ENCODE measurements at places on chromosomes 13 and 19.

DNA sequence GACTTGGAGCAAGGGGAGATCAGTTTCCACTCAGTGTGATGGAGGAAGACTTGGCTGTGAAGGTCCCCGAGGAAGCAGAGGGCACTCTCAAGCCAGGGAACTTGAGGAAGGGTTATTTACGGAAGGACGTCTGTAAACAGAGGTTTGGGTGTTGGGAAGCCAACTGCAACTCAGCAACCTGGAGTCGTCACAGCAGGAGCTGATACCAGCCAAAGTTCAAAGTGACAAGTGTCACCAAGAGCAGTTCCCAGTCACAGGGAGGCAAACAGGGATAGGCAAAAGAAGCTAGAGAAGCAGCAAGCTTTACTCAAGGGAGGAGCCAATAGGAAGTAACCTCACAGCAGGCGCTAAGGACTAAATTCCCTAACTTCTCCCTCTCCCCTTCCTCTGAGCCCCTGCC, 205.5 kb downstream of the EFNB2 start:
- no peak for DNase-seq

DNA sequence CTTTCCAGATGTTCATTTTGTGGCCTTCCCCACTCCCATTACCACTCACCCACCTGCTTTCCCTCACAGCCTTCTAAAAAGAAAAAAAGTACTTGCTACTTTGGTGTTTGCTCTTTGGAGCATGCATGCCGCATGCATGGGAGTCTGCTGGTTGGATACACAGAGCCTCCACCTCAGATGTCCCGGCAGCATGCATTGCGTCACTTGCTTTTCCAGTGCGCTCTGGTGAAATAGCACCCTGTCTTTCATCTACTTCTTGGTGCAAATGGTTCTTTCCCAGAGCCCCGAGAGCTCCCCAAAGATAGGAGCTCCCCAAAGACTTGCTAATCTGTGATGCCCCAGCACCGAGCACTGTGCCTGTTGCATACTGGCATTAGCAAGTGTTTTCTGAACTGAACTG, 333.2 kb upstream of the ZNF507 start:
- DNase-seq: no peak

- no peak for DNase-seq
These were observed 77.4 kb downstream of the CYSLTR2 start for GRCh38 chr13:48731001-48731658.

GRCh38 chr19:44346556-44346955, 9.9 kb downstream of the ZNF112 start:
- no peak for DNase-seq

DNA sequence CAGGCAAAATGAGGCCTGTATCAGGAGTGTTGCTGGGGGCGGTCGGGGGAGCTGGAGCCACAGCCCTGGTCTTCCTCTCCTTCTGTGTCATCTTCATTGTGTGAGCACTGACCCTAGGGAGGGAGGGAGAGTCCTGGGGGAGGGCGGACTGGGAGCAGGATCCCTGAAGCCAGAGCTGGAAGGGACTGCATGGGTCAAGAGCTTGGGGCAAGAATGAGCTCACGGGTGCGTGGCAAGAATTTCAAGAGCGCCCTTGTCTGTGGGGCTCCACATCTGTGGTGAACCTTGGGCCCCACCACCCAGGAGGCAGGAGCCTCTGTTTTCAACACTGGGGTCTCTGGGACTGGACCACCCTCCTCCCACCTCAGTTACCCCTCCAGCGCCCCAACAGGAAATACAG, 4.7 kb downstream of the SIGLEC7 start:
- no peak for DNase-seq

DNA sequence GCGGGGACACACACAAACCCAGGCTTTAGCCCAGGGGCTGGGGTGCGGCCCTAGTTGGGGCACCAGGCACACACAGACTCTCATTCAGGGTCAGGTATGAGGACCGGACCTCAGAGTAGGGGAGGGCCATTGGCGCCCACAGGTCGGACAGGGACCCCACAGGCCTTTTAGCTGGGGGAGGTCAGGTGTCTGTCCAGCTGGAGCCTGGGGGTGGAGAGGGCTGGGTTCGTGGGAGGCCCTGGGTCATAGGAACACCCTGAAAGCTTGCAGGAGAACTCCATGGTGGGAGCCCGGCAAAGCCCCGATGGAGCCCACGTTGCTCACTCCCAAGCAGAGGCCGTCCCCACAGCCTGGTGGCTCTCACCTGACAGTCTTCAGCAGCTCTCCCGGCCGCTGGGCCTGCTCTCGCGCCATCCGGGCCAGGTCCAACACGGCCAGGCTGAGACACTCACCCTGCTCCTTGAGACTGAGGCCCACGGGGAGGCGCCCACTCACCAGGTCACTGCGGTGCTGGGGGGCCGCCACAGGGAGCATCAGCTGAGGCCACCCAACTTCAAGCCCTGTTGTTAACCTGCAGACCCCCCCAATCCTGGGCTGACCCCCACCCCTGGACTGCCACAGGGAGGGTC, 5.0 kb downstream of the JAK3 start:
- DNase-seq: no peak

DNA sequence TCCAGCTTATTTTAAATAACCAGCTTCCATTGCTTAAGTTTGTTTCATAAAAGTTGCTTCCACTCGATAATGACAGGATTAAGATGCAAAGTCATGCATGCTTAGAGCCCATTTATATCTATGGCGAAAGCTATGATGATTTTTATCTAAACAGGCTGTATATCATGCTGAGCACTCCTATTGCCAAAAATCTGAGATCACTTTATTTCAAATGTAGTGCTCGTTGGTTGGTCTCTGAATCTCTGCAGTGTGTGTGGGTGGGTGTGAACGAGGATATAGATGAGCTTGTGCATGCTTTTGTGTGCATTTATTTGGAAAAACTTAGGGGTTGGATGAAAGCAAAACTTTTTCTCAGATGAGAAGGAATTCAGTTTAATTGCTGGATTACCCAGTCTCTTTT, 27.0 kb upstream of the ARGLU1 start:
- DNase-seq: no peak

DNA sequence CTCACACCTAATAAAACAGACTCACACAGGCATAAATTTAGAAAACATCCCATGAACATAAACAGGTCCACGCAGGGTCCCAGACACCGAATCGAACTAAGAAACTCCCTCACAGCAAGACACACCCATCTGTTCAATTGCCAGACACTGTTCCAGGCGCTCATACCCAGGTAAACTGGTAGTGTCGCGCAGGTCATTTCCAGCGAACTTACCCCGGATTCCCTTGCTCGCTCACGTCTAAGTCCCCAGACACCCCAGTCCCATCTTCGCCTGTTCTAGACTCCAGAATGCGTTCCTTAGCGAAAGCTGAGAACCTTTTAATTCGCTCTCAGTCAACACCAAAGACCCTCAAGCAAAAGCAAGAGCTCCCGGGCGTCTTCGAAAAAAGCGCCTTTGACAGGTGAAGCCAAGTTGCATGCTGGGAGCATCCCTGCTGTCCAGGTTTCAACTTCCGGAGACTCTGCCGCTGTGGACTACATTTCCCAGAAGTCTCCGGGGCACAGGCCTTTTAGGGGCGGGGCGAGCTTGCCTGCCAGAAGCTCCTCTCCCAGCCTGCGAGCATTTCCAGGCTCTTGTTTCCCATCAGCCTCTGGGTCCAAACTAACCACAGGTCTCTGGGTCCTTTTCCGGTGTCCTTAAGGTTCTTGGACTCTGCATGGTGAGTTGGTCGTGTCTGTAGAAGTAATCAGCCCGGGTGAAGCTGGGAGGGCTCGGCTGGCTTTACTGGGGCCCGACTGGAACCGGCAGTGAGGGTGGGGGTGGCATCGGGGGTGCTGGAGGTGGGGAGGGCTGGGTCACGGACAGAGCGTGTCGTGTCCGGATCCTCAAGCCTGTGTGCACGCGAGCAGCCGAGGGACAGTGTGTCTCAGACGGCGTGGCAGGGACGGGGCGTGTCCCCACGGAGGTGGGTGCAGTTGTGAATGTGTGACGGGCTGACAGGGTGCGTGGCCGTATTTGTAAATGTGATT, at the start of gene ZNF283:
Gene ZNF283, plus strand, starts transcription at position 535 of the 968 bp plus-strand sequence. CDS start 6,184 bp downstream, outside the sequence.
- peak; percentile 89 for DNase-seq

GRCh38 chr19:21483589-21484170, 21.7 kb upstream of the ZNF429 start:
- peak; percentile 63 for DNase-seq

DNA sequence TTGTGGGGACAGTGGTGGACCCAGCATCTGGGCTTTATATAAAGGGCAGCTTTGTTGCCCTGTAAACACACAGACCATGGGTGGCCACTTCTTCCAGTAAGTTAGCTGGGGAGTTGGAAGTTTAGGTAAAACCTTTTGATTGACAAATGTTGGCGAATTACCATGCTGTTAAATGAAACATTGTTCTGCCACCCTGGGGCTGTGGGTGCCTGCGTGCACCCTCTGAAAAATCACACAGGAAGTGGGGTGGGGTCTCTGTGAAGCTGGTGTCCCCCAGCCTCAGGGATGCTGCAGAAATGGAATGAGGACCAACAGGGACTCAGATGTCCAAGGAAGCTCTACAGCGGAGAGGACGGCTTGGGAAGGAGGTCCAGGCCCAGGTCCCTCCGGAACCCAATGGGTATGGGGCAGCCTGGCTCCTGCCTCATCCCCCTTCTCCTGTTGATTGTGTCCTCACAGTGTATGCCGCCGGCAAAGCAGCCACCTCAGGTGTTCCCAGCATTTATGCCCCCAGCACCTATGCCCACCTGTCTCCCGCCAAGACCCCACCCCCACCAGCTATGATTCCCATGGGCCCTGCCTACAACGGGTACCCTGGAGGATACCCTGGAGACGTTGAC, 2.8 kb upstream of the USF2 start:
- peak; percentile 19 for DNase-seq

GRCh38 chr19:31708520-31708919, 359.3 kb upstream of the TSHZ3 start:
- no peak for DNase-seq

DNA sequence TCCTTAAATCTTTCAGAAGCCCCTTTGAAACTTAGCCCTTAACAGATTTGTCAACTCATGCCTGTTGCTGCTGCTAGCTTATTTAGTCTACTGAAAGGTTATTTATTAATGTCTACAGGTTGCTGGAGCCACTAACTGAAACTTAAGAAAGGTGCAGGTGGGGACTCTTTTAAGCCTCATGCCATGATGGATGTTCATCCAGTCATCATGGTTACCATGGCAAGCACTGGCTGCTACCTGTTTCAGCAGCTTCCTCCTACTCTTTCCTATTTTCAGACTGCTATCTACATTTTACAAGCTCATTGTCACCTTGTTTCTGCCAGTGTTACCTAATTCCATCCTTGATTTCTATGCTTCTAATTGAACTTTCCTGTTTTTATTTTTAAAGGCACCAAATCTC, 27.1 kb downstream of the DGKH start:
- no peak for DNase-seq
